CD4-positive, alpha-beta T cell treated with Interleukin-2 at 100 ng/mL for 4 hours (primary cell): ENCODE measurements at places on chromosomes 3 and 15.

DNA sequence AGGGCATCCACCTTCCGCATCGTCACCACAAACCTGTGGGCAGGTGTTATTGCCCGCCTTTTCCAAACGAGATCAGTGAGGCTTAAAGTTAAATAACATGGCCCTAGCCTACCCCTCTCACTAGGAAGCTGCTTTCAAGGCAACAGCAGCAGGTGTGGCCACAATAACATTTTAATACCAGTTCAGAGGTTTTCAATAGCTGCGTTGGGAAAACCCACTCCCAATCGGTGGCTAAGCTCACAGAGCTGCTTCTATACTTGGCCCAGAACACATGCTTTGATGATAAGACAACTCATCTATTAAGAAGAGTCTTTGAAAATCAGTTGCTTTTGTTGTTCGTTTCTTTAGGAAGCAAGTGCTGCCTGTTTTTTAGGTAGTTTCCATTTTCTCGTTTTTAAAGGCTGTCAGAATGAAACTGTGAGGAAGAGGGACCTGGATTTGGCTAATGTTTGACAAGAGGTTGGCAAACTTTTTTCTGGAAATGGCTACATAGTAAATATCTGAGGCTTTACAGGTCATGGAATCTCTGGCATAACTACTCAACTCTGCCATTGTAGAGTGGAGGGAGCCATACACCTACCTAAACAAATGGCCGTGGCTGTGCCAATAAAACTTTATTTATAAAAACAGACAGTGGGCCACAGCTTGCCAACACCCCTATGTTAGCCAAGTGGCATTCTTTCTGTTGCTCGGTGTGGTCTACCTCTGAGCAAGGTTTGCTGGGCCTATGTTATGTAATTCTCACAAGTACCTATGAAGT is 179.6 kb downstream of the FEZF2 start:
- no peak for DNase-seq

- DNase-seq, result no peak
Measured at GRCh38 chr3:184784731-184785500, 27.1 kb upstream of the VPS8 start.

DNA sequence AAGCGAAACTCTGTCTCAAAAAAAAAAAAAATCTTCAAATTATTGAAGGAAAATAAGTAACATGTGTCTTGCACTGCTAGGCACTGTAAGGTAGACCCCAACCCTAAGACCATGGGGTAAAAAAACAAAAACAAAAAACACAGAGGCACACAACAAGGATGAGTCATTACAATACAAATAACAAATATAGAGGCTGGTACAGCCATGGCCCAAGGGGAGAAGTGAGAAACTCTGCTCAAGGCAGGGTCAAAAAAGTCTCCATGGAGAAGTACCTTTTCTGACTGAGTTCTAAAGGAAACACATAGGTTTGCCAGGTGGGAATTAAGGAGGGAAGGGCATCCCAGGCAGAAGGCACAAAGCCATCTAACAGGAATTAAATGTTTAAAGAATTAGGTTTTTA is 54.5 kb downstream of the TOP2B start:
- DNase-seq, result no peak

GRCh38 chr3:38549957-38550840 is 54.1 kb downstream of the EXOG start:
- DNase-seq, result no peak

DNA sequence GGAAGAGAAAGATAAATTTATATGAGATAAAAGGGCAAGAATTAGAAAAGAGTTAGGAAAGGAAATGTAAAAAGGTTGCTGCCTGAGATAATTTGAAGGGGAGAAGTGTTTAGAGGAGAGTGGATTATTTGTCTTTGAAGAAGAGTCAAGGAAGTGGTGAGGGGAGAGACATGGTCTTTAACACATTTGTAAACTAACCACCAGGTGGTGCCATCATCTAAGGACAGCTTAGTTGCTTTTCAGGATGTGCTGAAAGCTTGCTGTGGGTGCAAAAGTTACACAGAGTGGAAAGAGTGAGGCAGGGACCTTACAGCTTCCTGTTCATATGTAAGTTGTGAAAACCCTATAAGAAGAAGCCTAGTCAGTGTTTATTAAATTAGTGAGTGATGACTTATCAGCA is 114.1 kb upstream of the DNAJC19 start:
- no peak for DNase-seq

GRCh38 chr3:188160751-188161150 is 6.8 kb downstream of the LPP start:
- DNase-seq, result no peak

GRCh38 chr3:114994554-114995341 is 152.3 kb downstream of the ZBTB20 start:
- no peak for DNase-seq

- no peak for DNase-seq
Measured at GRCh38 chr3:141737678-141738021, 448 bp upstream of the RNF7 start.

DNA sequence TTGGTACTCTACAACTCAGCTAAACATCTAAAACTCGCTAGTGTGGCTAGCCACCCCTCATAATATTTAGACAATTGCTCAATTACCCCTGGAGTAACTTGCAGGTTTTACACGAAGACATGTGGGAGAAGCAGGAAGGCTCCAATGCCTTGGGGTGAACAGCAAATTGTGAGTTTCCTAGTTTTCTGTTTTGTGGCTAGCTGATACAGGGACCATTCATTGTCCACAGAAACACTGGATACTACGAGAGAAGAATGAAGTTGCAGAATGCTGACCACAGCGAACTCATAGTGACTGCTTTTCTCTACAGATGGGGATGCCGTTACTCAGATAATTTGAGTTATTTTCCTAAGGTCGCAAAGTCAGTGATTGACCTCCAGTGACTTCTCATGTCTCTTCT is 212.9 kb downstream of the P3H2 start:
- no peak for DNase-seq

GRCh38 chr15:31483053-31483985 is 156.7 kb downstream of the KLF13 start:
- DNase-seq, result peak; percentile 59

GRCh38 chr3:150077107-150077506 is 106.4 kb upstream of the PFN2 start:
- no peak for DNase-seq

- no peak for DNase-seq
Measured at GRCh38 chr15:36755341-36756000, 176.0 kb downstream of the CDIN1 start.

DNA sequence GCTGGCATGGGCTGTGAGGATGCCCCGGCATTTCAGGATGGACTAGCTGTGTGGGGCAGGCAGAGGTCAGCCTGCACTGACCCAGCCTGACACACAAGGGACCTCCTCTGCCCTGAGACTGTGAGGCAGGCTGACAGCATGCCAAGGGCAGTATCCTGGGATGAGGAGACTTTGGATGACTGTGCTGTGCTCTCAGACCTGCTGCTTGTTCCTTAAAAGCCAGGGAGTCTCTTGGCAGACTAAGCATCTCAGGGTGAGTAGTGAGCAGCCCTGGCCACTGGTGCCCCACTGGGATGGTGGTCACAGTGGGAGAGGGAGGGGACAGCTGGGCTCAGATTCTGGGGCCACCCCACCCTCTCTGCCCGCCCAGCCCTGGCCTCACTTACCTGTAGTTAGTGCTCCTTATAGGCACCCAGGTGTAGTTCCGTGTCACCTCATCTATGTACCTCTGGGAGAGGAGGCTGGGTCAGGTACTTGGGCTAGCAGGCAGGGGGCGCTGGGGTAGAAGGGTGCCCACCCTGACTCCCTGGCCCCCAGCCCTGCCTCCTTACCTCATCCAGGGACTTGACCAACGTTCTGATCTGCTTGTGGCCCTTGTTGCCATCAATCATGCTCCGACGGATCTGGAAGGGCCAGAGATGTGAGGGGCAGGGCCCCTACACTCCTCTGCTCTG is 16.1 kb upstream of the TMEM115 start:
- DNase-seq, result no peak

GRCh38 chr3:45120359-45121158 is 25.6 kb downstream of the CDCP1 start:
- DNase-seq, result no peak

DNA sequence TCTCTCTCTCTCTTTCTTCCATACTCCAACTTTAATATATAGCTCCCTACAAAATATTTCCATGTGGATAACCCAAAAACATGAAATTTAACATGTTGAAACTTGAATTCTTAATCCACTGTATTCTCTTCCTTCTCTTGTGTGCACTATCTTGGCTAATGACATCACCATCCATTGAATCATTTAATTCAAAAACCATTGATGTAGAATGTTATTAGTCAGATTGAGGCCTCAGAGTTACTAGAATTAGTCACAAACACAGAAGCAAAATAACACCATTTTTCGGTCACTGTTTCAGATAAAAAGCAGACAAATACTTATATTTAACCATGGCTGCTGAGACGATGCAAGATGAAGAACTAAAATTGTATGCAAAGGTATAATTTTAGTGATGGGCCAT is 256.9 kb upstream of the LRRC3B start:
- DNase-seq, result no peak

GRCh38 chr3:126149960-126150515 is 30.3 kb downstream of the ALDH1L1 start:
- no peak for DNase-seq

DNA sequence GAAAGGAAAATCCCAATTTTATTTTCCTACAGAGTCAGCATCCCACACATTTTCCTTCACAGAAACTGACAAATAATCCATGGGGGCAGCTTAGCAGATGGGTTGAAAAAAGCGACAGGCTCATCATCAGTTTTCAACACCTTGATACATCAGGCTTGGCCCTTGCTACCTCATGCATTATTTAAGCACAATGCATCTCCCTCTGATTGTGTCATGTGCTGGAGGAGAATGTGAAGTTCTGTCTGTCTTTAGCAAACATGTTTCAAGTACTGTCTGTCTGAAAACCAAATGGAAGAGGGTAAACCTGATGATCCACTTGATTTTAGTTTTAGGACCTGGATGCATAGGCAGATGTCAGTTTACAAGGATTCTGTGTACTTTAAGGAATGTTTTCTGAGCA is 128.6 kb upstream of the ADAMTS9 start:
- no peak for DNase-seq

DNA sequence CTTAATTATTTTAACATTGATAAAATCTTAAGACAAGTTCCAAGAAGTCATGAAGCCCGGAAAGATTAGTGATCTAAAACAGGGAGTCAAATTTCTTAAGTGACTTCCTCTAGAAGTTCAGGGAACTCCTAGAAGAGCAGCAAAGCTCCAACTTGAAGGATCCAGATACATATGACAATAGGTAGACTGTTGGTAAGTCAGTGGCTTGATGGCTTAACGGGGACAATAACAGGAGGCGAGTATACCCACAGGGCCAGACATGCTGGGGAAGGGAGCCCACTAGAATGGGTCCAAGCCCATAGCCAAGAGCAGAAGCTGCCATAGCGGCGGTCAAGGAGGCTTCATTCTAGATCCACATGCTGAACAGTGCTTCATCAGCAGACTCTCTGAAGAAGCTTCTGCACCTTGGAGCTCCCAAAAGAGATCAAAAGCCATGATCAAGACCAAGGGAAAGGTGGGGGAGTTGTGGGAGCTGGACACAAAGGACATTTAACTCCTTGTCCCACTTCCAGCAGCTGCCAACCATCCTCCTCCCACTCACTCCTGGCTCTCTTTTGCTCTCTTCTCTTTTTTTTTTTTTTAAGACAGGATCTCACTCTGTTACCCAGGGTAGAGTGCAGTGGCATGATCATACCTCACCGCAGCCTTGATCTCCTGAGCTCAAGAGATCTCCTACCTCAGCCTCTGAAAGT is 10.2 kb upstream of the CA12 start:
- DNase-seq, result no peak

DNA sequence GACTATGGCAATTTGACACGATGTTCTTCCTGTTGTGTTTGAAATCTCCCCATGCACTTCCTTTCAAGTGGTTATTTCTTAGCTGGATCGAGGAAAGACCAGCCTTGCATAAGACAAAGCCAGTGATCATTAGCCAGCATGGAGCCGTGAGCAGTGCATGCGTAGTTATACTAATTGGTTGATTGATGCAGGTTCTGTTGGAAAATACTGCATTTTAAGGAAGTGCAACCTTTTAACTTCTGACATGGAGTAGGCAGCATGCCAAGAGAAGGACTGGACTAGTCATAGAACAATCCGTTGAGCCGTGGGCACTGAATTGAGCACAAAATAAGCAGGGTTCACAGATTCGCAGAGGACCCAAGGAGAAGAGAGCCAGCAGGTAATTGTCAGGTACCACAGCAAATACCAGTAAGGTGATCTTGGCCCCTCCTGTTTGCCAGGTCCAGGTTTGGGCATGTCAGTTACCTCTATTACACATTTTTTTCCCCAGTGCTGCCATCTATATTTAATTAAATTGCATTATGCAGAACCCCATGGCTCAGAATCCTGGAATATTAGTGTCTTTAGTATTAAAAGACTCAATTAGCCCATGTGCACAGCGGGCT is 29.0 kb upstream of the BCL6 start:
- DNase-seq, result no peak

- DNase-seq, result no peak
Measured at GRCh38 chr3:144643771-144644198, 672.2 kb downstream of the DIPK2A start.

- DNase-seq, result no peak
Measured at GRCh38 chr15:64236156-64236894, 73.5 kb upstream of the PPIB start.

DNA sequence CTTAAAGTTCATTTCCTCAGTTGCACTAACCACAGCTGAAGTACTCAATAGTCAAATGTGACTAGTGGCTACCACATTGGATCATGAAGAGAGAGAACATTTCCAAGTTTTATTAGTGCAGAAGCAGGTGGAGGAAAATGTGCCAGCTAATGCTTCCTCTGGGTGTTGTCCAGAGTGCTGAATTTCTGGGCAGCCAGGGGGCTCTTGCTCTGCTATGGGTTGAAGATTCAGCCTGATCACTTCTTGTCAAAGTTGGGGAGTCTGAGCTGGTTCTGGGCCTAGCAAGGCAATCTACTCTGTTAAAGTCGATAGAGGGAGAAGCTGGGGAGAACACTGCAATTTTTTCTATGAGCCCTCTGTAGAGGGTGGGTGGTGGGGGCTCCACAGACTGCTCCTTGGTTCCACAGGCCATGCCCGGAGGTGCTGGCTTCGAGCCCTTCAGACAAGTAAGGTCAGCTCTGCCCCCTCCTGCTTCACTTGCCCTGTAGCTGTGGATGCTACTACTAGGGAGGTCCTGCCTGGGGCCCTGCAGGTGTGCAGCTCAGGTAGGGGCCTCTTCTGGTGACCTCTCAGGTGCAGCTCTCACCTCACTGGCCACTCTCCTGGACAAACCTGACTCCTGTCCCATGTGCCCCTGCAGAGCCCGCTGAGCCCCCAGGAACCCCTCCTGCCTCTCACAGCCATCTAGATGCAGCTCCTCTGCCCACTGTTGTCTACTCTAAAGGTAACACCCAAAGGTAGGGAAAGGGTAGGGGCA is 8.2 kb downstream of the ALG3 start:
- DNase-seq, result no peak

GRCh38 chr3:114234745-114235144 is 2.6 kb downstream of the ZNF80 start:
- no peak for DNase-seq

DNA sequence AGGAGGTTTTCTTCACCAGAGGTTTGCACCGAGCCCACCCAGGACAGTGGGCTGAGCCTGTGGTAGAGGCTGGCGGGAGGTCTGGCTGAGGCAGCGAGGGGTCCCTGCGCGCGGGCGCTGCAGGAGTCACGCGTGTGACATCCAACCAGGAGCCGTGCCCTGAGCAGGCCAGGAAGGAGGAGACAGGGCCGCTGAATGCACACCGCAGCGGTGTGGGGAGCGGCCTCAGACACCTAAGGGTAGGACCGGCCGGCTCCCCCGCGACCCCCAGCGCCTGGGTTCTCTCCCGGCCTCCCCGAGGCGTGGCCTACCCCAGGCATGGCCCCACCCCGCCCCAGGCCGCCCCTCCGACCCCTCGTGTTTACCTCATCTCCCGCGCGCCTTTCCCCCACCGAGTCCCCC is 412 bp downstream of the SLC41A3 start:
- peak; percentile 30 for DNase-seq

- DNase-seq, result no peak
Measured at GRCh38 chr3:168870892-168871291, 775.2 kb upstream of the GOLIM4 start.
